ENCODE measurements at places on chromosomes 6 and 20. TPM values are rescaled to one million over a fixed set of nuclear protein-coding genes. Genes with fewer than 3 reads are reported as not detected.
A peak's percentile ranks its signal among the peaks of the same experiment; 100 is the strongest.

DNA sequence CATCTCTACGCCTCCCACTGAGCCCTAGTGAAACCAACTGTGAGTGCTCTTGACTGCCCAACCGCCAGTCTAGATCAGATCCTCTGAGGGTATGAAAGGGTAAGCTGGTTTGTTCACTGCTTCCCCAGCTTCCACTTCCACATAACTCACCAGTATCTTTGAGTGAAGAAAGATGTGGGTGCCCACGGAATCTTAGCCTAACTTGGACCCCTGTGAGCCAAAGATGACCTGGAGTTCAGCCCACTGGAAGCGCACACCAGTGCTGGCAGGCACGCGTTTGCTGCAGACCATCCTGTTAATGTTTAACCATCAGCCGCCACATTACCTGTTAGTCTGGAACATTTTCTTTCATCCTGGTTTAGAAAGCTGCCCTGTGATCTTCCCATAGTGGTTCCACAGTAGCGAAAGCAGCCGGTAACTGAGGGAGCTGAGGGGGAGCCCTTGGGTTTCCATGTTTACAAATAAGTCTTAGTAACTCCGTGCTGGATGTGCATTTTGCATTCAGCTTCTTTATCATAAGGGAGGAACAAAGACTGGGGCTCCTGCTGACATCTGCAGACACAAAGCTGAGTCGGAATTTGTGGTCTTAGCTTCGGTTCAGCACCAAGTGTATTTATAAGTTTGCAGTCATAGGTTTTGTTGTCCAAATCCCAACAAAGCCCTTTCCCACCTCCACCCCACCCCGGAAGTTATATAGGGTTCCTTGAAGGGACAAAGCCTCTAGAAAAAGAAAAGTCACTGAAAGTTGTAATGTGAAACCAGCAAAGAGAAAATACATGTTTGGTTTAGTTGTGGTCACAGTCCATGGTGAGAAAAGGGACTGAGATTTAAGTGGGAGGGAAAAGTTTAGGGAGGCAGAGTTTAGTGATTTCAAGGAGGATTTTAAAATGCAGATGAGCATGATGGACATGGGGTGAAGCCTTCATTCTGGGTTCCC, 71.0 kb downstream of the SSR1 start:
- peak; percentile 73 for DNase-seq

GRCh38 chr20:62782149-62782892, 14.0 kb upstream of the MRGBP start:
- DNase-seq: no peak

FAM50B gene
- 17.0 TPM for polyA plus RNA-seq

GRCh38 chr6:64553249-64553786, 917.7 kb downstream of the PHF3 start:
- no peak for DNase-seq

MICAL1 gene
- 32.5 TPM for polyA plus RNA-seq

DNA sequence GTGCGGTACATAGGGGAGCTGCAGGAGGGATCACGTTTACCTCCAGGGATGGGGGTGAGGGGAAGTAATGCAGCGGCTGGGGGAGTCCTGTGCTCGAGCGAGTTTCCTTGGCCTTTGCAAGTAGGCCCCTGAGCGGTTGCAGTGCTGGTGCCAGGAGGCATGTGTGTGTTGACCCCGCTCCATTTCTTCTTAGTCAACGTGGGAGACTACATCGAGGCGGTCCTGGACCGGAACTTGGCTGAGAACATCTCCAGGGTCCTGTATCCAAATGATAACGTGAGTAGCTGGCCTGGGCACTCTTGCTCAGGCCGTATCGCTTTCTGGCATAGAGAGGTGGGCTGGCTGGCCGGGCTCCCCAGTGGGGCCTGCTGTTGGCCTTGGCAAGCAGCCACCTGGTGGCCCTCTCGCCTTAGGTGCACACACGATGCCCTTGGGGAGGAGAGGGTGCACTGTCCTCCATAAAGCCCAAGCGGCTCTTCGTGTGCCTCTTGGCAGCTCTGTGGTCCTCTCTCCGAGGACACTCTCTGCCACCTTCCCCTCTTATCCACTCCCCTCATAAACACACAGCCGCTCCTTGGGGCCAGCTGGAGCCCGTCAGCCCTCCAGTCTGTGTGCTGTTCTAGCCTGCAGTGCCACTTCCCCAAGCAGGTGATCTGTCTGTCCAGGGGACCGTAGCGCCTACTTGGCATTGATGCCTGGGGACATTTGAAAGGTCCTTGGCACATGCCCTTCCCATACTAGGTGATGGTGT, 29.3 kb downstream of the PYGB start:
- DNase-seq: no peak

- DNase-seq: no peak
These were observed 18.1 kb upstream of the CALHM6 start for GRCh38 chr6:116443105-116443504.

DNA sequence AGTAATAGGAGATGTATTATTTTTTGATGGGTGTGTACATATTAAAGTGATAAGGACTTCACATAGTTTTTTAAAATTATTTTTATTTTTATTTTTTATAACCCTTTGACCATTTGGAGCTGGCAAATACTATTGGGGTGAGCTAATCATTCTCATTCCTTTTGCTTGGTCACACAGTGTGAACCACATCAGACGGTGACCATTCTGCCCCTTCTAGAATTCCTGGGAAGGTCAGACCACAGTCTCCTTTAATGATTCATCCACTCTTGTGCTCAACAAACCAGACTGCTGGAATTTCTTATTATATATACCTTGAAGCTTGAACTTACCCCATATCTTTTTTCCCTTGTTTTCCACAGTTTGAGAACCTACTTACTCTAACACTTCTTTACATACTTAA, 23.9 kb upstream of the PRL start:
- DNase-seq: peak; percentile 58

DNA sequence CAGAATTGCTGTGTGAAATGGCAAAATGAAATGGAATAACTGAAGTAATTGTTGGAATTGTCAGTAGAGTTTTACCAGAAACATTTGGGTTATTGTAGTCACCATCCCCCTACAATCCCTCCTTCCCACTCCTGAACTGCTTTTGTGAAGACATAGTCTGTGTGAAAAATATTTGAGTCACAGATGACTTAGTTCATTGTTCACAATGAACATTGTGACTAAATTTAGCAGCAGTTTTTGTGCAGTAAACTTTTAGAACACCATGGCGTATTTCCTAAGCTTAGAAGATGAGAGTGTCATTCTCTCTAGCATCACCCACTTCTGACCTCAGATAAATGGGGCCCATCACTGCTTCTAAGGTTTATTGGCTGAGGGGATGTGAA, 11.0 kb downstream of the OTOR start:
- DNase-seq: no peak

DDRGK1 gene
- 60.8 TPM for polyA plus RNA-seq

GRCh38 chr20:9474835-9475415, 39.5 kb upstream of the LAMP5 start:
- DNase-seq: no peak

- DNase-seq: no peak
These were observed 35.8 kb downstream of the ZBTB9 start for GRCh38 chr6:33490198-33490597.

GRCh38 chr6:6397842-6398241, 77.4 kb upstream of the F13A1 start:
- no peak for DNase-seq

DNA sequence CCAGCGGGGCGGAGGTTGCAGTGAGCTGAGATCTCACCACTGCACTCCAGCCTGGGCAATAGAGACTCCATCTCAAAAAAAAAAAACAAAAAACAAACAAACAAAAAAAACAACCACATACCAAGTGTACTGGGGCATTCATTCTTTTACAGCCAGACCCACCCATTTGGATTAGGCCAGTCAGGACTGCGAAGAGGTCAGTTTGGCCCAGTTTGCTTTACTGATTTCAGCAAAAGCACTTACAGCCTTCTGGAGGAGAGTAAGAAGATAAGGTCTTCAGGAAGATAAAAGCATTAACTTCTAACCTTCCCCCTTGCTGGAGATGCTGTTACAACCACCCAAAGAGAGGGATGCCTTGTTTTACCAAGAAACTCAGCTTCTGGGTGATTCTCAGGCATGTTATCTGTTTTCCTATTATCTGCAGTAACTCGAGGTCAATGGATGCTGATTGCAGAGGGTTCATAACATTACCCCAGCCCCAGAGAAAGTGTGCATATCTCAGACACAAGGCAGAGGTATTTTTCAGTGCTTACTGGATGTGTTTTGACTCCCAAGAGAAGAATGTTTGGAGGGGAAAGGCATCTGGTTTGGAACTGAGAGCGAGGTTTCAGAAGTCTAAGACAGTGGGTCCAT, 118.9 kb downstream of the RIN2 start:
- DNase-seq: no peak

SCRT2 gene
- not detected for polyA plus RNA-seq

- no peak for DNase-seq
These were observed 104.4 kb downstream of the NCR2 start for GRCh38 chr6:41439524-41440418.

DNA sequence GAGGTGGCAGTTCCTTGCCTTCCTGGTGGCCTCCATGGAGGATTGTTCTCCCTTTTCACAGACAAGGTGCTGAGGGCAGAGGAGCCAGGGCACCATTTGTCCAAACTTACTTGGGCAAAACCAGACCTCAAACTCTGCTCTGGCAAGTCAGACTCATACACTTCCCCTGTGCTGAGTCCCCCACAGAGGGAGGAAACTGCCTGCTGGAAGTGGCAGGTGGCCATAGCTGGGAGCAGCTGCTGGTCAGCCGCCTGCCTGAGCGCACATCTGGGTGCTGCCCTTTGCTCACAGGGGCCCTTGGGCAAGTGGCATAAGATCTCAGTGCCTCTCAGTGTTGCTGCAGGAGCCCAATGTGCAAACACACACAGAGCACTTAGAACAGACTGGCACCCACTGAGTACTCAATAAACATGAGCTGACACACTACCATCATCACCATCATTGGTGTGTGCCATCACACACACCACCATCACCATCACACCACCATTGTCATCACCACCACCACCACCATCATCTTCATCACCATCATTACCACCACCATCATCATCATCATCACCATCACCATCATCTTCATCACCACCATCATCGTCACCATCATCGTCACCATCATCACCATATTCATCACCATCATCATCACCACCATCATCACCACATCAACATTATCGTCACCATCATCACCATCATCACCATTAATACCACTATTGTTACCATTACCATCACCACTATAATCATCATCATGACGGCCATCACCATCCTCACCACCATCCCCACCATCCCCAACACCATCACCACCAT, 17.6 kb downstream of the NOL4L start:
- no peak for DNase-seq

SLC13A3 gene
- 20.8 TPM for polyA plus RNA-seq

CAP2 gene
- 12.6 TPM for polyA plus RNA-seq

DNA sequence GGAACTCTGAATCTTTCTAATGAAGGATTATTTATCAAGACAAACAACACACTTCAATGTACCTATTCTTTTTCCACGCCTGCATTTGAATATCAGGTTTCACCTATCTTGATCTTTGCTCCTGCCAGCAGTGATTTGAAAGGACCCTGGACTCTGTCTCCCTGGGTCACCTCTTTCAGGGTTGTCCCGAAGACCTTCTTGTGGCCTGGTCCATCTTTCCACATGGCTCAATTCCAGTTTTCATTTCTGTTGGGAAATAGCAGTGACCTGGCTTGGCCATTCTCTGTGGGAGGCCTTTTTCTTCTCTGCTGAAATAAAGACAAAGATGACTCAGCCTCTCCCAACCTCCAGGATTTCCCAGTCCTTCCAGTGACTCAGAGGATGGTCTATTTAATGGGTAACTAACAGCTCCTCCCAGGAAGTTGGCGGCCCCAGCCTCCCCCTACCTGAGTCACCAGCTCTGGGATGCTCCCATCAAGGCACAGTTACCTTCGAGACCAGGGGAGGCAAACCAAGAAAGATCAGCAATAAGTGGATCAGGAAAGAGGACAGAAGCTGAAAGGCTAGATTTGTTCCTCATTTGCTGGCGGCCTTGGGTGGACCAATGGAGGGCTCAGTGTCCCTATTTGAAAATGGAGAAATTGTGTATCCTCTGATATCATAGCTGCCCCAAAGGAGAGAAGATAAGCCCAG, 120.2 kb upstream of the RNF24 start:
- DNase-seq: no peak

ELOVL2 gene
- 9.8 TPM for polyA plus RNA-seq

- DNase-seq: no peak
These were observed 230.3 kb downstream of the SMOC2 start for GRCh38 chr6:168671028-168671862.

IRF4 gene
- polyA plus RNA-seq: 0.26 TPM

DNA sequence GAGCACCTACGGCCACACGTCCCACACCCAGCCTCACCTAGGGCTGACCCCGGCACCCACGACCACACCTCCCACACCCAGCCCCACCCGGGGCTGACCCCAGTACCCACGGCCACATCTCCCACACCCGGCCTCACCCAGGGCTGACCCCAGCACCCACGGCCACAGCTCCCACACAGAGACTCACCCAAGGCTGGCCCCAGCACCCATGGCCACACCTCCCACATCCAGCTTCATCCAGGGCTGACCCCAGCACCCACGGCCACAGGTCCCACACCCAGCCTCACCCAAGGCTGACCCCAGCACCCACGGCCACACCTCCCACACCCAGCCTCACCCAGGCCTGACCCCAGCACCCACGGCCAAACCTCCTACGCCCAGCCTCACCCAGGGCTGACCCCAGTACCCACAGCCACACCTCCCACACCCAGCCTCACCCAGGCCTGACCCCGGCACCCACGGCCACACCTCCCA, 36.7 kb downstream of the NINL start:
- no peak for DNase-seq

DNA sequence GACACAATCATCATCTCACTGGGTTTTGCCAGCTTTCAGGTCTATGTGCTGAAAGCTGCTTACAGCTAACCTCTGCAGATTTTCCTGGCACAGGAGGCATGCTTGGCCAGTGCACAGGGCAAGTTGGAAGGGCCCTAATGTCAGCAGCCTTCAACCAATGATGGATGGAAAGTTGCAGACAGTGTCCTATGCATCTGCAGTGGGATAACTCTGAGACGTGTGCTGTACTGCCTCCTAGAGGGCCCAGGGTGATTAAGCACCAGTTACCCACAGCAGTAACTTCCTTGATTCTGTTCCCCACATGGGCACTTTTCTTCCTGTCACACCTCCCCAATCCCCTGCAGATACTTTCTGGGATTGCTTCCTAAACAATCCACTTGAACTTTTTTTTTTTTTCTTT, 38.6 kb downstream of the OVOL2 start:
- DNase-seq: no peak

DNA sequence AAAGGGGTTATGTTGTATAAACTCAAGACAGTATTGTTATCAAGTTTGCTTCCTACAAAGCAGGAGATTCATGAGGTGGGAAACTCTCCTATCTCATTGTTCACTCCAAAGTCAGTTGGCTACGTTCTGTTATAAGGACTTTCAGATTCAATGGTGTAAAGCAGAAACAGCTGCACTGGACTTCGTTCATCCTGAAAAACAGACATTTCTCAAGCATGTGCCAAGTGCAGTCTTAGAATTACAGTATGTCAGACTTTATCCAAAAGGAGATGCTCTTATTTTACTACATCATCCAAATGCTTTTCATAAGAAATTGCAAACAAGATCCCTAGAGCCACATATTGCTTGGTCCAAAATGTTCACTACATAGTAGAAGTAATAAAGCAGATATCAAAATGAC, 14.9 kb downstream of the COL21A1 start:
- DNase-seq: no peak

SLC17A2 gene
- polyA plus RNA-seq: 1.0 TPM

Measured in renal pelvis (tissue), 12 donors.